ENCODE measurements at places on chromosomes 5 and 9. TPM values are rescaled to one million over a fixed set of nuclear protein-coding genes. Genes with fewer than 3 reads are reported as not detected.

The UBTD2 gene
- total RNA-seq = 28.0 TPM

The ANKRD31 gene
- 0.54 TPM for total RNA-seq

The TUSC1 gene
- 7.4 TPM for total RNA-seq

The LECT2 gene
- not detected for total RNA-seq

The PCDHGC5 gene
- 0.65 TPM for total RNA-seq

The GPR151 gene
- total RNA-seq = not detected

The C5orf58 gene
- total RNA-seq = not detected

The BTNL8 gene
- not detected for total RNA-seq

The ITK gene
- not detected for total RNA-seq

The SLC6A7 gene
- not detected for total RNA-seq

The PAM gene
- 305 TPM for total RNA-seq

The C5 gene
- total RNA-seq = 0.90 TPM

The ZNF608 gene
- 10.3 TPM for total RNA-seq

The IFNA8 gene
- not detected for total RNA-seq

The CDX1 gene
- not detected for total RNA-seq

The KCNV2 gene
- not detected for total RNA-seq

The TAF11L10 gene
- not detected for total RNA-seq

The CDKN2B gene
- 16.8 TPM for total RNA-seq

The CCL27 gene
- not detected for total RNA-seq

The PCDHGA5 gene
- 0.32 TPM for total RNA-seq

The F2RL2 gene
- 2.9 TPM for total RNA-seq

The BHMT2 gene
- 1.5 TPM for total RNA-seq

The LCN9 gene
- total RNA-seq = not detected

The MYO10 gene
- total RNA-seq = 24.9 TPM

The C6 gene
- total RNA-seq = 26.9 TPM

The RIGI gene
- 5.2 TPM for total RNA-seq

The NACC2 gene
- 35.7 TPM for total RNA-seq

The SHLD3 gene
- 2.9 TPM for total RNA-seq

The RANBP3L gene
- not detected for total RNA-seq

The HTR4 gene
- total RNA-seq = not detected

The PCDHGA3 gene
- 2.0 TPM for total RNA-seq

The GPR150 gene
- 0.54 TPM for total RNA-seq

The C9orf50 gene
- total RNA-seq = not detected

The MARCOL gene
- not detected for total RNA-seq

The PKD2L2 gene
- not detected for total RNA-seq

The NUDT12 gene
- 7.1 TPM for total RNA-seq

The EQTN gene
- not detected for total RNA-seq

The GLRA1 gene
- total RNA-seq = not detected

The SMIM33 gene
- not detected for total RNA-seq

The PTGER4 gene
- 36.9 TPM for total RNA-seq

The LHX3 gene
- total RNA-seq = not detected

The LCN6 gene
- not detected for total RNA-seq

All from cardiac atrium fibroblast (primary cell).